Jurkat, Clone E6-1 (cell line): ENCODE measurements at places on chromosomes 13 and 19.

DNA sequence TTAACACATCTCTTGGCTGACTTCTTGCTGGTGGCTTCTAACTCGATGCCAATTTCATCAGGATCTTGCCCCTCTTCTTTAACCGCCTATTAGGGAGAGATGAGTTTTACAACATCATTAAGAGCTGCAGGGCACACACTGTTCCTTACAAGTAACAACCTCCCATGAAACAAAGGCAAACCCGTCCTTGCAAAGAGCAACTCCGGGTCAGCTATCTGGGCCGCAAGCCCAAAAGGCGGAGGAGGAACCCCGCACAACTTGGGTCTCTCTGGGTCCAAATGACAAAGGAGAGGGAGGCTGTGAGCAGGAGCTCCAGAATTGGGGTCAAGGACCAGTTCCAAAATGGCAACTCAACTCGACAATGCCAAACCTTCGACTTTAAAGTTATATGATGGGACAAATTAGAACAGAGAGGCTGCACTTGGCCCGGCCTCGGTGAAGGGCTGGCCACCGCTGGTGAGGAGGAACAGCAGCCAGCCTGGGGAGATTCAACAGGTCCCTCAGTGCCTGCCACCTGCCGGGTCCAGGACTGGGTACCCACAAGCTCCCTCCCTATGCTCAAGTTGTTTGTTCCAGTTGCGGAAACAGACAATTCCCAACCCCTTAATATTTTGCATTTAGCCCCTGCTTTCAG is 1.1 kb downstream of the SAFB2 start:
- no peak for DNase-seq

DNA sequence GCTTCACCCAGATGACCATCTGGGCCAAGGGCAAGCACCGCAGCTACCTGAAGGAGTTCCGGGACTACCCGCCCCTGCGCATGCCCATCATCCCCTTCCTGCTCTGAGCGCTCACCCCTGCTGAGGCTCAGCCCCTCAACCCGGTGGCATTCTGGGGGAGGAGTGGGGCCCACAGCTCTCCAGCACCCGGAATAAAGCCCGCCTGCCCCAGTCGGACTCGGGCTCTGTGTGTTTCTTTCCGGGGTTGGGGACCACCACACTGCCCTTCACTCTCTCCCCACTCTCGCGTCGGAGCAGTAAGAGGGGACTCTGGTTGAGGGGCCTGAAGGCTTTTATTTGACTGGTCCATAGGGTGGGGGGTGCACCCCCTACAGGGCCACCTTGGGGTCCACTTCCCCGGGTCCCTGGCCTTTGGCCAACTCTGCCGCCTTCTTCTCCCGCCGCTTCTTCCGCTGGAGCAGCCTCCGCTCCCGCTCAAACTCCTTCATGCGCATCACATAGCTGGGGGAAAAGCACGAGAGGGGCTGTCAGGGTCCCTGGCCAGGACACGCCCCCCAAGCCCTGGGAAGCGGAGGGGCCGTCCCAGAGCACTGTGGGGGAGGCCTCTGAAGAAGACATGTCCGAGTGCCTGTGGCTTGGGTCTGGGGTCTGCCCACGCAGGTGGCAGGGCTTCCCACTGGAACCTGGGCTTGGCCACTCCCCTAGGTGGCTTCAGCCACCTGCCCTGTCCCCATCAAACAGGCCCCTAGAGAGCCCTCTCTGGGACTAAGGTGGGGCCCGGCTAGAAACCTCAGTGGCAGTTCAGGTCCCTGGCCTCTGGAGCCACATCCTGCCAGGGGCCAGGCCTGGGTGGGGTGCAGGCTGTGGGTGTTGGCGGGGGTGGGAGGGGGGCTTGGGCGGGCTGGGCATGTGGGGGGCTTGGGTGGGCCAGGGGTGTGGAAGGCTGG is 5.8 kb downstream of the NDUFB7 start:
- DNase-seq = no peak

DNA sequence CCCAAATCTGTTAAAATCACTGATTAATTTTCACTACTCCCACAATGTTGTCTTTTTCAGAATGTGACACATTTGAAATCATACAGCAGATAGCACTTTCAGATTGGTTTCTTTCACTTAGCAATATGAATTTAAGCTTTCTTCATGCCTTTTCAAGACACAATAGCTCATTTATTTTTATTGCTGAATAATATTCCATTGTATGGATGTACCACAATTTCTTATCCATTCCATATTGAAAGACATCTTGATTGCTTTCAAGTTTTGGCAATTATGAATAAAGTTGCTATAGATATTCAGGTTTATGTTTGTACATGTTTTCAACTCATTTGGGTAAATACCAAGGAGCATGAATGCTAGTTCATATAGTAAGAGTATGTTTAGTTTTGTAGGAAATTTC is 2635.6 kb upstream of the PCDH20 start:
- DNase-seq = no peak

DNA sequence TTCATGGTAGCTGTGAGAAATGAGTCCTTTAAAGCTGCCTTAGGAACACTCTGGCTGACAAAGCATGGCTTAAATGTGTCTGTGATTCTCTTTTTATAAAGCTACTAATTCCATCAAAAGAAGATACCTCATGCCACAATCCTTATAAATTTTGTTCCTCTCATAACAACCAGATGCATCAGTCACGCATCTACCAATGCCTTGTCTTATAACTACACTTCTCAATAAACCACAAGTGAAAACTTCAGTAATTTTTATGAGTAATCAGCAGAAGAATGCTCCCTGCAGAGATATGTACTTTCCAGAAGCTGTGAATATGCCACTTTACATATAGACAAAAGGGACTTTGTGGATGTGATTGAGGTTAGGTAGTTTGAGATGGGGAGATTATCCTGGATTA is 147.8 kb downstream of the SUCLA2 start:
- DNase-seq = no peak

DNA sequence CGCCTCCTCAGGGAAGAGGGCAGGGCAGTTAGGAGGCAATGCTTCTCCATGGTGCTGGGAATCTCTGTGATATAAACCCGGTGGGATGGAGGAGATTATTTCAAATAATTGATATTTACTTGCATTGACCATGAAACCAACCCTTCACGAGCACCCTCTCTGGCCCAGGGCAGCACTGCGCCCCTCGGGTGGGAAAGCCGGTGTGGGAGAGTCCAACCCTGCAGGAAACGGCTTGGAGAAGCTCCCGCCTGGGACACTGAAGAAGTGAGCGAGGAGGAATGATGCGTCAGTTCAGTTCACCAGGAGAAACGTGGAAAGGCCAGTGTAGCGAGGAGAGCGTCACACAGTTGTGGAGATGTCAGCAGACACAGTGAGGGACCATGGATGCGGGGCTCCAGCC is 99.9 kb downstream of the COL4A2 start:
- DNase-seq = no peak

- DNase-seq = no peak
Observed at GRCh38 chr13:51907040-51907732, 45.4 kb downstream of the CCDC70 start.
